ENCODE measurements at places on chromosomes 7 and 10. TPM values are rescaled to one million over a fixed set of nuclear protein-coding genes. Genes with fewer than 3 reads are reported as not detected.

- peaks cover 5% of the 10 kb centered on the region for H3K27me3 ChIP-seq
- H3K36me3 ChIP-seq, result no peaks in the 10 kb centered on the region
- no peak overlapping the region for H3K27ac ChIP-seq
- no peak for DNase-seq
Measured at GRCh38 chr7:82435769-82436168, 7.8 kb downstream of the CACNA2D1 start.

DNA sequence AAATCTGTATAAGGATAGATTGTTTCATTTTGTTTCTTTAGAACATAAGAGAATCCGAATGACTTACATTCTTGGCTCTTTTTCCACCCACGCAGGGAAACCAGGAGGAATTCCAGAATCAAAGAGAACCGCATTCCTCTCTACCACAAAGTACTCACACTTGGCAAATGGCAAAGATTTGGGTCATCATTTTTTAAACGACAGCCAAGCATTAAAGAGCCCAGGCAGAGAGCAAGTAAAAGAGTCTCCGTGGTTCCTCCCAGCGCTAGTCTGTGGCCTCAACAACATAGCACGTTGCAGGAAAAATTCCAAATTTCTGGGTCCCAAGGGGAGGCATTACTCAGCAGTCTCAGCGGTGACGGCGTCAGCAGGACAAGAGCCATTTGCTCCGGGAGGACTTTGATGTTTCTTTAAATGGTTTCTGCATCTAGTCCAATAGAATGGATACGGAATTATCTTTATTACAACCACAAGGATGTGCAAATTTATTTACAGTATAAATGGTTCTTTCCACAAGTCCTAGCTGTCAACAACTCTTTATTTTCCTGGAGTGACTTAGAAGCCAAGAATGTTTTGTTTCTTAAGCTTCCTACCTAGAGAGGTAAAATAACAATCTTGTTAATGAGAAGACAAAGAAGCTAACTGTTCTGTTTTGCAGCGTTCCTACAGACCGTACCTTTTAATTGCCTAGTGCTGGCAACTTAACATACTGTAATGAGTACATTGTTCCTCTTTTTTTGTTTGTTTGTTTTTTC, 232.5 kb downstream of the SKIDA1 start:
- no peaks in the 10 kb centered on the region for H3K27me3 ChIP-seq
- H3K4me3 ChIP-seq, result no peak overlapping the region
- DNase-seq, result no peak
- H3K4me1 ChIP-seq, result no peaks in the 10 kb centered on the region
- no peak overlapping the region for H3K27ac ChIP-seq

DNA sequence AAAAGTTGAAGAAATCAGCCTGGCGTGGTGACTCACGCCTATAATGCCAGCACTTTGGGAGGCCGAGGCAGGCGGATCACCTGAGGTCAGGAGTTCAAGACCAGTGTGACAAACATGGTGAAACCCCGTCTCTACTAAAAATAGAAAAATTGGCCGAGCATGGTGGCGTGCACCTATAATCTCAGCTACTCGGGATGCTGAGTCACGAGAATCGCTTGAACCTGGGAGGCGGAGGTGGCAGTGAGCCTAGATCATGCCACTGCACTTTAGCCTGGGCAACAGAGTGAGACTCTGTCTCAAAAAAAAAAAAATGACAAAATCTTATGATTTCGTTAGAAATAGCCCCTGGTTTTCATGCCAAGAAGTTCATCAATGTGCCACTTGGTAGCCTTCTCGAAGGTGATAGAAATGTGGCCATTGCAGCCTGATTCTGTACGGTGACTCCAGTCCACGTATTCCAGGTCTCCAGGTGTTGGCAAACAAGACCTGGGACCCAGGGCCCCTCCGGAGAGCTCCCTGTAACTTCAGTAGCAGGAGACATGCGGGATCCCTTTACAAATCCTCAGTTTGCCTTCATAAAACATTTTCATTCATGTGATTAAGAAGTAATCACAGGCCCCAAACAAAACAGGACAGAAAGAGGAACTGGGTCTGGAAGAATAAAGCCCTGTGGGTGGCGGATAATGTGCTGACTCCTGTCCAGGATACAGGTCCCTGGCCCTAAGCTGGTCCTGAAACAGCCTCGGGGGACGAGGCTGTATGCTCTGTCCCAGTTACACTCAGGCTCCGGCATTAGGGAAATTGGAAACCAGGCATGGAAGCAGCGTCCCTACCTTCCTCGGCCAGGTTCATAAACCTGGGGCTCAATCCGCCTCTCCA, 207.3 kb upstream of the SH2B2 start:
- no peak overlapping the region for H3K27ac ChIP-seq
- DNase-seq, result no peak
- H3K4me3 ChIP-seq, result no peak overlapping the region
- H3K4me1 ChIP-seq, result no peaks in the 10 kb centered on the region

- H3K4me3 ChIP-seq, result no peak overlapping the region
- no peak for DNase-seq
- no peak overlapping the region for H3K27ac ChIP-seq
- no peaks in the 10 kb centered on the region for H3K4me1 ChIP-seq
- no peaks in the 10 kb centered on the region for H3K36me3 ChIP-seq
- peaks cover 18% of the 10 kb centered on the region for H3K27me3 ChIP-seq
Measured at GRCh38 chr7:139538881-139539635, 15.6 kb downstream of the CLEC2L start.

- no peak overlapping the region for H3K27ac ChIP-seq
- no peaks in the 10 kb centered on the region for H3K36me3 ChIP-seq
Measured at GRCh38 chr10:48445932-48446331, 139.5 kb downstream of the MAPK8 start.

GRCh38 chr7:145219461-145219860, 383.6 kb upstream of the TPK1 start:
- no peaks in the 10 kb centered on the region for H3K4me1 ChIP-seq
- DNase-seq, result no peak
- H3K4me3 ChIP-seq, result no peak overlapping the region
- H3K27ac ChIP-seq, result no peak overlapping the region

GRCh38 chr10:125002423-125003145, 60.7 kb downstream of the ZRANB1 start:
- no peak overlapping the region for H3K27ac ChIP-seq
- no peak for DNase-seq
- H3K4me3 ChIP-seq, result no peak overlapping the region
- H3K27me3 ChIP-seq, result peaks cover 43% of the 10 kb centered on the region

- no peaks in the 10 kb centered on the region for H3K36me3 ChIP-seq
- H3K27me3 ChIP-seq, result peaks cover 4% of the 10 kb centered on the region
- DNase-seq, result no peak
- H3K27ac ChIP-seq, result no peak overlapping the region
Measured at GRCh38 chr7:74615933-74616780, 41.4 kb upstream of the GTF2I start.

Gene ARMC3
- not detected for total RNA-seq

Gene AP1S1
- total RNA-seq, result 8.1 TPM

Gene FAM241B
- 8.1 TPM for total RNA-seq

Gene SMO
- total RNA-seq, result 0.35 TPM

Gene BLNK
- 1.4 TPM for total RNA-seq
